ENCODE measurements at places on chromosomes 3 and 15.

- DNase-seq = no peak
Measured at GRCh38 chr3:193982258-193982659, 153.7 kb upstream of the HES1 start.

- DNase-seq = no peak
Measured at GRCh38 chr3:128313071-128313725, 153.5 kb downstream of the DNAJB8 start.

- DNase-seq = no peak
Measured at GRCh38 chr3:187975561-187976364, 178.2 kb upstream of the LPP start.

DNA sequence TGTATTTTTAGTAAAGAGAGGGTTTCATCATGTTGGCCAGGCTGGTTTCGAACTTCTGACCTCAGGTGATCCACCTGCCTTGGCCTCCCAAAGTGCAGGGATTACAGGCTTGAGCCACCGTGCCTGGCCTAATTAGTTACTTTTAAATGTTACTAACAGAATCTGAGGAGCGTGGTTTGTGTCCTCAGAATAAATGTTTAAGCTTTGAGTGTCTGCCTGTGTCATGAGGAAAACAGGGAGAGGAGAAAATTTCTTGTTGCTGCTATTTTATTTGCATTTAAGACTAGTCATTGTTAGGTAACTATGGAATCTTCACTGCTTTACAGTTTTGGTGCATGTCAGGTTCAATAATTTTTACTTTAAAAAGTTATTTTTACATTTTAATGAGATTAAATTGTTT is 68.8 kb downstream of the TCF12 start:
- DNase-seq = no peak

GRCh38 chr3:178518660-178519396 is 17.4 kb upstream of the KCNMB2 start:
- DNase-seq = no peak

DNA sequence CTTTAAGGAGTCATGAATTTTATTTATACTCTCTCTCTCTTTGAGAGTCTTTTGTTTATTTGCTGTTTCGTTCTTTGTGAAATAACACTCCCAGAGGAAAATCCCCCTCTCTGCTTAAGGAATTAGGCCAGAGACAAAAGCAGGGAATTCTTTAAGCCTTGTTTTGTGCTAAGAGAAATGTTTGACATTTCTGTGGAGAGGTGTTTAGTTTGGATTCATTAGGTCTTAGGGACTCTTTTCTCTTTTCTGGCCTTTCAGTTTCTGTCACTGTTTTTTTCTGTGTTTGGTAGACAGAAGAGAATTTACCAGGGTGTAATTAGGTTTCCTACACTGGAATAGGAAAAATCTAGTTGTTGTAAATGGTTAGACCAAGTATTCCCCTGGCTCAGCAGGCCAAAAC is 241.8 kb upstream of the NR2F2 start:
- no peak for DNase-seq
